Ammon's horn (tissue), 1 donor: ENCODE measurements at places on chromosomes 3 and 15.

GRCh38 chr3:170154084-170154483 lies 27.4 kb downstream of the PHC3 start:
- DNase-seq = no peak

DNA sequence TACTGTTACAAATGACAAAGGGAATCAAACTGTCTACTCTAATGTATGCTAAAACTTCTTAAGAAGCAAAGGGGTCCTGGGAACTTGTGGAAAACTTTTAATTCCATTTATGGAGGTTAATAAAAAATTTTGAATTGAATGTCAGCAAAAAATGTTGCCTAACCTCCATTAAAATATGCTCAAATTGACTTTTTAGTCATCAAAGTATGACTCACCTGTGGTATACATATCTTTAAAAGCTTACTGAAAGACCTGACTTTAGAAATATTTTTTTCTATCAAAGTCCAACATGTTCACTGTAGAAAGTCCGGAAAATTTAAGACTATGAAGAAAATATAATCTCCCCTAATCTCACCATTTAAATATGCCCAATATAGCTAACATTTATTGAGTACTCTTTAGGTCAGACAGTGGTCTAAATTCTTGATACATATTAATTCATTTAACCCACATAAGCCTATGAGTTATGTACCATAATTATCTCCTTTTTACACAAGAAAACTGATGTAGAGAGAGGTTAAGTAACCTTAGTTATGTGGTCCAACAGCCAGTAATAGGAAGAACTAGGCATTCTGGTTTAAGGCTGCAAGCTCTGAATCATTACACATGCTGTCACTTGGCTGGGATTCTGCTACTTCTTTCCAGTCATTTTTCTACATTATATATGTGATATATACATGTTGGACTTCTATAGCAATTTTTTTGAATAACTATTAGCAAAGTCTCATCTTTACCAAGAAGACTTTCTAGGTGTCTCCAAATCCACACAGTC lies 83.6 kb downstream of the PDZRN3 start:
- no peak for DNase-seq

GRCh38 chr15:100131321-100132224 lies 210.2 kb downstream of the ADAMTS17 start:
- DNase-seq = no peak

DNA sequence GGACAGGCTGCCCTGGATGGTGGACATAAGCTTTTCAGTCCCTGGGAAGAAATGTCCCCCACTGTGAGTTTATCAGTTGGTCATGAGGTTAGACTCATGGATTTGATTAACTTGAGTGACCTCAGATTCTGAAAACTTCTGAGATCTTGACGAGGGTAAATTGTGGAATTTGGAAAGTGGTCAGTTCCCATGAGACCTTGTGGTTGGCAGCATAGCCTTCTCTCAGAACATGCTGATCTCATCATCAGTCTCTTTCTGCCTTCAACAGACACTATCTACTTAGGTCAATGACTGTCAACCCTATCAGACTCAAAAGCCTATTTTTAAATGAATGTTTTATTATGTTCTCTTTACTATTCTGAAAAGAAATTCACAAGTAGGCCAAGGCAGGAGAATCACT lies 45.6 kb upstream of the NDUFB4 start:
- no peak for DNase-seq

DNA sequence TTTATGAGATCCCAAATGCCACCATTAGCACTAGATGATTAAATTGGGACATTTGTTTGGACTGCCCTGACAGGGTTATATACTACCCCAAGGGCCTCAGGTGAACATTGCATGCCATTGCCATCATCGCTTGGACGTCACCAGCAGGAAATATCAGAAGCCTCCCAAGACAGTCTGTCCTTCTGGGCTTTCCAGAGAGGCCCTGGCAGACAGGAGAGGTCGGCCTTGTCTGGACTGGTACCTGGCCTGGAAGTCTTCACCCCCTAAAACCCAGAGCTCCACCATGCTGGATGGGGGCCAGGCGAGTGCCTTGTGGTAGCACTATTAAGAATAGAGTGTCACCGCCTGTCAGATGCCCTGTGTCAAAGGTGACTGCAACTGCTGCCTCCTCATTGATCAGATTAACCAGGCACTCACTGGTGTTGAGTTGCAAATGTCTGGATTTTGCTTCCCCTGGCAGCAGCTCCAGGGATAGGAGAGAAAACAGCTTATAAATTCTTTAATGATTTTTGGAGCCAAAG lies 324.1 kb upstream of the RASGRP1 start:
- DNase-seq = no peak

GRCh38 chr3:102733791-102734563 lies 299.2 kb downstream of the ZPLD1 start:
- no peak for DNase-seq

- peak; percentile 51 for DNase-seq
These were observed 767 bp downstream of the EPM2AIP1 start for GRCh38 chr3:36991923-36992805.
